DMS79 (cell line): ENCODE measurements at places on chromosomes 6 and 20.

- DNase-seq: no peak
Observed at GRCh38 chr6:84260926-84261325, 33.5 kb upstream of the CEP162 start.

DNA sequence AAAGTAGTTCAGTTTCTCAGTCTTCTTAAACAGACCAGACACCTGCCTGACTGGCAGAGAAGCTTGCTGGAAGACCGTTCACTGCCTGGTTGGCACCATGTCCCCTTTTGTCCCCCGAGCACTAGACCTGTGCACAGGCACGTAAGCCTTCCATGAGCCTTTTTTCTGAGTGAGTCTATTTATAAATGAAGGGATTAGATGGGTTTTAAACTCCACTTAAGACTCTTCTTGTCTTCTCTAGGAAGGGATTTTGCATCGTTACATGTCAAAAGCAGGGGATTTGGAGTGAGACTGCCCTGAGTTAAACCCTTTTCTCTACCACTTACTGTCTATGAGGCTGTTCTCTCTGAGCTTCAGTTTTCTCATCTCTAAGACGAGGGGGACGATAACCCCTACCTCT is 37.6 kb downstream of the STK35 start:
- DNase-seq: no peak

- DNase-seq: no peak
Observed at GRCh38 chr20:60262967-60263603, 304.9 kb downstream of the CDH26 start.

DNA sequence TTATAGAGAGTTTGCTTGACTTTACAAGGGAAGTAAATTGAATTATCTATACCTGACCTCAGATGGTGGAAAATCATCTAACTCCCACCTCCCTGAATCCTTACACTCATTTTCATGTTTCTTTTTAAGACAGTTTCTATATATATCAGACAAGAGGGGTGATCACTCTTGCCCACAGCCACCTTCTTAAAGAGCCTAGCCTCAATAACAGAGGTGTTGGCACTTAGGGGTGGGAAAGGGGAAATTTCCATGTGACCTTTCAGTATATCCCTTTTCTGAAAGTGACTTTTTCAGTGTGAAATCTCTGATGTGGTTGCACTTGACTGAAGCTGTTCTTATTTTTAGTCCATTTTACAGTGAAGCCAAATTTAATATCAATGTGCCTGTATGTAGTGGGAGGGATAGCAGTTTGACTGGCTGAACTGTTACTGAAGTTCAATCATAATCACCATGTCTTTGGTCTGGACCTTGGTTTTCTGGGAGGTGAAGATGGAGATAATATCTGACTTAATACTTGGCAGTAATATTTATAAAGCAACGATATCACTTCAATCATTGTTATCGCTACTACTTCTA is 141.3 kb downstream of the MAP3K7 start:
- no peak for DNase-seq

GRCh38 chr6:144338951-144339700 is 54.0 kb downstream of the UTRN start:
- DNase-seq: no peak

DNA sequence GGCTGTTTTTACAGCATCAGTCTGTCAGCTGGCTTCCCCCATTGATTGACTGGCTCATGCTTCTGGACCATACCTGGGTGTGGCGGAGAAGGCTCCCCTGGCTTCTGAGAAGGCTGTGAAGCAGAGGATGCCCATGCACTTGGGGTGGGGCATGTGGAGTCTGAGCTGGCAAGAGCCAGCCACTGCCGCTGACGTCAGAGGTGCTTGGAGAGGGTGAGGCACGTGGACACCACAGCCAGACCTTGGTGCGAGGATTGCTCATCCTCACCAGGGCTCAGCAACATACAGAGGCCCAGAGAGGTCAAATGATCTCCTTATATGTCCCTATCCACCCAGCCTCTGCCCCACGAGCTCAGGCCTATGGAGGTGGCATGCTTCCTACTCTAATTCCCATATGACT is 211.2 kb upstream of the PMEPA1 start:
- no peak for DNase-seq

GRCh38 chr6:42028234-42029061 is 21.9 kb upstream of the TAF8 start:
- no peak for DNase-seq

DNA sequence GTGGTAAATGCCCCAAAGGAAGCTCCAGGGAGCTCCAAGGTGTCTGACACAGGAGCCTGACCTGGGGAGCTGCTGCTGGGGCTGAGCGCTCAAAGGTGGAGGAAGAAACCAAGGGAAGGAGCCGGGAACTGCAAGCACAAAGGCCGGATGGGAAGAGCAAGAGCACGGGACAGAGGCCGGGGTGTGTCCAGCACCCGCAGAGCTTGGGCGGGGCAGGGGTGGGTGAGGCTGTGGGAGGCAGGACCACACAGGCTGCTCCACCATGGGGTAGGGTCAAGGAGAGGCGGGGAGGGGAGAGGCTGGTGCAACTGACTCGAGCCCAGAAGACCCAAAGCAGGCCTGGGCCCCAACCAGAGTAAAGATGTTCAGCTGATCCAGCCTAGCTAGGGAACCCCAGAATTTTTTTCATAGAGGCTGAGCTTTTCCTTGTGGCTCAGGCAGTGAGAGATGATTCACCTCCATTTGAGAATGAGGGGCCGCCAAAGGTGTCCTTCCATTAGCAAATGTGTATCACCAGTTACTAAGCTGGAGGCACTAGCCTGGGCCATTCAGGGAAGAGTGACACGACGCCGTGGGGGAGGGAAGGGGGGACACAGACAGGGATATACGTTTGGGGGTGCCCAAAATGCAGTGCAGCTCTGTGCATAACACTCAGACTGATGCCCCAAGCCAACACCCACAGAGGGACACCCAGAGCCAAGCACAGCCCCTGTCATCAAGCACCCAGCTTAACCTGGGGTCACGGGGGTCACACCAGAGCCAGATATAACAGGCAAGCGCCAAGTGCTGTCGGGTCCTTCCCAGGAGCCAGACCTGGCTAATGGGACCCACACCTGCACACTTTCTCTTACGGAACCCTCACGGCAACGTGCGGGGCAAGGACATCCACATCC is 21.3 kb upstream of the TLDC2 start:
- no peak for DNase-seq
